ENCODE measurements at places on chromosomes 3 and 15.

DNA sequence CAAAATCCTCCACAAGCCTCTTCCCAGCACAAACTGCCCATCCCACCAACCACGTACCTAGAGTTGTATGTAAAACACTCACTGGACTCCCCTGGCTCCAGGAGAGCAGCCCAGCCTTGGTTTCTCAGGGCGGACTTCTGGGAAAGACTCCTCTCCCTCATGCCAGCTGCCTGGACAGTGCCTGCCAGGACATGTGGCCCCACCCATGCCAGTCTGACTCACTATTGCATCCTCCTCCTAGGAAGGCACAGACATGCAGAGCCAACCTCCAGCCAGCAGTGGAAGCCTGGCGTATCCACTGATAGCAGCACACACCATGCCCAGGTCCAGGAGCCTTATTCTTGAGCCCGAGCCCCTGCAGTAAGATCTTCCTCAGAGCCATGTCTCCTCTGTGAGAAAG is 8.6 kb downstream of the PKM start:
- no peaks in the 10 kb centered on the region for H3K27me3 ChIP-seq
- DNase-seq = peak; percentile 68
- H3K36me3 ChIP-seq = peaks cover 96% of the 10 kb centered on the region
- peak overlapping the region; percentile 63 for H3K27ac ChIP-seq

DNA sequence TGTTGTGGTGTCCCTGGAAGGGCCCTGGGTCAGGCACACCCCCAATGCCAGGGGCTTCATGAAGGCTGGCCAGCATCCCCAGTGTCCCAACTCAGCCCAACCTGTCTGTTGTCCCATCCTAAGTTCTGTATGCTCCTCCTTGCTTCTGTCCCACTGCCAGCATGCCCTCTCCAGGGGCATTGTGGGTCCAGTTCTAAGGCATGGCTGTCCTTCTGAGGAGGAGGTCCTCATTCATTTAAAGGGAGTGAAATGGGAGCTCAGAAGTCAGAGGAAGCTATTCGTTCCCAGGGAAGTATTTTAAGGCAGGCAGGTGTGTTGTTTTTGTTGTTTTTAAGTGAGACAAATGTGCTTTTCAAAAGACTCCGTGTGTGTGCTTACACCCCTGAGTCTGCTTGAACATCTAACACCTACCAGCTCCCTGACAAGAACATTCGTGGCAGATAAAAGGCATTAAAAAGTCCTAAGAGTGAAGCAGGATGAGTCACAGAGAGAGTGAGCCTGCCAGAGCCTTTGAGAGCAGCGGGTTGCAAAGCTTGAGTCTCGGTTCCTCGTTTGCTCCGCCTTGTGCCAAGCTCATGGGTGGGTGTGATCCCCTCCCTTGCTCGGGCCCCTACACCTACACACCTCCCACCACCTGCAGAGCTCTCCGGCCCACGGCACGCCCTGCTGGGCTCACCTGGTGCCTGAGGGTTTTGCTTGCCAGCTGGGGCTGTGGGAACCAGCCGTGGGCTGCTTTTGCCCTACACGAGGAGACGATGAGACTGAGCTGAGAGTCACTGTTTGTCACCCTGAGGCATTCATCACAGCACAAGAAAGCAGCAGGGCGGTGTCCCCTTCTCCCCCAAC is 183.4 kb upstream of the TOPAZ1 start:
- H3K27ac ChIP-seq = no peak overlapping the region
- DNase-seq = peak; percentile 4
- peaks cover 10% of the 10 kb centered on the region for H3K27me3 ChIP-seq
- H3K4me1 ChIP-seq = peaks cover 13% of the 10 kb centered on the region
- no peaks in the 10 kb centered on the region for H3K36me3 ChIP-seq

GRCh38 chr3:63132461-63133250 is 145.5 kb upstream of the SYNPR start:
- no peak overlapping the region for H3K27ac ChIP-seq
- peaks cover 6% of the 10 kb centered on the region for H3K36me3 ChIP-seq
- H3K27me3 ChIP-seq = no peaks in the 10 kb centered on the region

DNA sequence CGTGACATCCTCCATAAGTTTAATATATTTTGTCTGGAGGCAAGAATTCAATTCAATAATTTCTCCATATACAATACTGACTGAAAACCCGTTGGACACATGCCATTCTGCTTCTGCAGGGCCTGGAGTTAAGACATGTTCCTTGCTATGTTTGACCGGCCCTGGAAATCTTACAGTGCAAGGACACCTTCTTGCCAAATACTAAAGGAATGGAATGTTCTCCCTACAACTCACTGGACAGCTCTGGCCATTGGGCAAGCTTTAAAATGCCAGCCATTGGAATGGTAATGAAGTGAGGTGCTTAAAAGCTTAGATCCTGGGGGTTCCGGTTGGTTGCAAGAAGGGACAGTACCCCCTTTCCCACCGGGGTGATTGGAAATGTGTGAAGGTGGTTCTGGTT is 329.8 kb upstream of the PROK2 start:
- H3K4me1 ChIP-seq = no peaks in the 10 kb centered on the region
- no peak overlapping the region for H3K4me3 ChIP-seq
- H3K27ac ChIP-seq = no peak overlapping the region
- H3K36me3 ChIP-seq = no peaks in the 10 kb centered on the region

- H3K36me3 ChIP-seq = no peaks in the 10 kb centered on the region
- H3K4me3 ChIP-seq = no peak overlapping the region
These were observed 9.1 kb upstream of the NEK10 start for GRCh38 chr3:27378331-27378730.
